ENCODE measurements at places on chromosomes 3 and 15. TPM values are rescaled to one million over a fixed set of nuclear protein-coding genes. Genes with fewer than 3 reads are reported as not detected.

The ZIC1 gene
- total RNA-seq, result 14.2 TPM

The SERINC4 gene
- not detected for total RNA-seq

The ATP2B2 gene
- total RNA-seq, result 1.4 TPM

The CILP gene
- 70.3 TPM for total RNA-seq

DNA sequence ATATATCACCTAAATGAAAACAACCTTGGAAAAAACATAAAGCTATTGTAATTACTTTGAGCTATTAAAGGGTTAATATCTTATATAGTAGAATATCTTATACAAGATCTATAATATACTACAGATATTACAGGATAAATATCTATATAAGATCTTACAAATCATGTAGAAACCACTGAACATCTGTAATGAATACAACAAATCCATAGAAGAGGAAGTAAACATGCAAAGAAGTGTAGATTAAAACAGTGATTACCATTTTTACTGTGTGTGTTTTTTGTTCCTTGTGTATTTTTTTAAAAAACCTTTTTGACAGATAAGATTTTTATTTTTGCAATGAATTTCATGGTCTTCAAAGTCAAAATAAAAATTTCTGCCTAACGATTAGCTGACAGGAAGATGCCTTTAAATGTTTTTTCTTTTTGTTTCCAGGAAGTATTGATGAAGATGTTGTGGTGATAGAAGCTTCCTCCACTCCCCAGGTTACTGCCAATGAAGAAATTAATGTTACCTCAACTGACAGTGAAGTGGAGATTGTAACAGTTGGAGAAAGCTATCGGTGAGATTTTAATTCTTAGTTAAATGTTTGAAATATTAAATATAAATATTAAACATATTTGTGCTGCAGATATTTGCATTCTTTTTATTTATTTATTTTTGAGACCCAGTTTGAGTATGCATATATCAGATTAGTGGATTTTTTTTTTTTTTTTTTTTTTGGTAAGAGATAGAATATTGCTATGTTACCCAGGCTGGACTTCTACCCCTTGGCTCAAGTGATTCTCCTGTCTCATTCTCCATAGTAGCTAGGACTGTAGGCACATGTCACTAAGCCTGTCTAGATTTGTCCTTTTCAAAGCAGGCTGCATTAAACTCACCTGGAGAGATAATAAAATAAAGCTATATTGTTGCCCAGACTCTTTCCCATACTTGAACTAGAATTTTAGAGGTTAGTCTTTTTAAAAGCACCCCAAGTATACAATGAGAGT is 52.8 kb upstream of the CCNB2 start:
- no peak for DNase-seq

The ADAMTSL3 gene
- 11.6 TPM for total RNA-seq

DNA sequence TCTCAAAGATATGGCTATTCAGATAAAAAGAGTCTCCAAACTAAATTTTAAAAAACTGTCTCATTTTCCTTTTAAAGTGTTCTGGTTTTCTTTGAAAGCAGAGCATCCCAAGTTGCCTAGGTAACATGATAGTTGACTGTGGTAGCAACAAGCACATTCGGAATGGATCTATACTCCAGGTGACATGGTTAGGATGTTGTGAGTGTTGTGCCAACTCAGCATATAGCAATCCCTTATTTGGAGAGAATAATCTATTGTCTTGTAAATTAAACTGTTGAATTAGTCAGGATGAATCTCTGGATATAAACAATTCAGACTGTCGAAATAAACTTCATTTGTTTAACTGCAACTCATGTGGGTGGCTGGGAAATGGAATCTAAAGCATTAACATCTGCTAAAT is 418.6 kb downstream of the TUSC7 start:
- DNase-seq, result no peak

The KY gene
- 1.7 TPM for total RNA-seq

- peak; percentile 58 for DNase-seq
Measured at GRCh38 chr15:41713047-41713446, 52.8 kb downstream of the MGA start.

The TNNC1 gene
- total RNA-seq, result 2.2 TPM

GRCh38 chr3:113278599-113278955 is 67.2 kb downstream of the BOC start:
- no peak for DNase-seq

The CCDC174 gene
- total RNA-seq, result 14.2 TPM

The RBPMS2 gene
- 7.0 TPM for total RNA-seq

The CFAP100 gene
- 3.4 TPM for total RNA-seq

The ZBBX gene
- 0.72 TPM for total RNA-seq

Data from umbilical cord (tissue), 2 donors.